ENCODE measurements at places on chromosomes 7 and 10. TPM values are rescaled to one million over a fixed set of nuclear protein-coding genes. Genes with fewer than 3 reads are reported as not detected.

- DNase-seq, result no peak
Measured at GRCh38 chr10:87842220-87842641, 21.1 kb downstream of the KLLN start.

DNA sequence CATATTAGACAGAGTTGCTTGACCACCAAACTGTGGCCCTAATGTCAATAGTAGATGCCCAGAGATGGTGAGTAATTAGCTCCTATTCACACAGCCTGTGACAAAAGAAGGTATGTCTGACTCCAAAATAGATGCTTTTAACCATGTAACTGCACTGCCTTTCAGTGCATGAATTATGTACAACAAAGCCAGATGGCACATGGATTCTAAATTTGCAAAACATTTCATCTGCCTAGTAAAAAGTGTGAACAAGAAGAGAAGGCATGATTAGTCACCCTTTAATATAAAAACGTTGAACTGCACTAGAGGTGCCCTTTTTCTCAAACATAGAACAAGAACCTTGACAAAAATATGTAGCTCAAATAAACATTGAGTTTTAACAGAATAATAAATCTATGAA, 35.5 kb upstream of the PTPRZ1 start:
- DNase-seq, result no peak

The ZNF485 gene
- 6.4 TPM for total RNA-seq

The NUTM2B gene
- total RNA-seq, result 0.58 TPM

The TNS3 gene
- 556 TPM for total RNA-seq

The UCN3 gene
- not detected for total RNA-seq

The FUOM gene
- 20.1 TPM for total RNA-seq
